ENCODE measurements at places on chromosomes 6 and 20.
A peak's percentile ranks its signal among the peaks of the same experiment; 100 is the strongest.

GRCh38 chr20:46282669-46283068 is 25.6 kb downstream of the CDH22 start:
- no peak for DNase-seq

GRCh38 chr20:13180986-13181889 is 39.8 kb upstream of the ISM1 start:
- no peak for DNase-seq

DNA sequence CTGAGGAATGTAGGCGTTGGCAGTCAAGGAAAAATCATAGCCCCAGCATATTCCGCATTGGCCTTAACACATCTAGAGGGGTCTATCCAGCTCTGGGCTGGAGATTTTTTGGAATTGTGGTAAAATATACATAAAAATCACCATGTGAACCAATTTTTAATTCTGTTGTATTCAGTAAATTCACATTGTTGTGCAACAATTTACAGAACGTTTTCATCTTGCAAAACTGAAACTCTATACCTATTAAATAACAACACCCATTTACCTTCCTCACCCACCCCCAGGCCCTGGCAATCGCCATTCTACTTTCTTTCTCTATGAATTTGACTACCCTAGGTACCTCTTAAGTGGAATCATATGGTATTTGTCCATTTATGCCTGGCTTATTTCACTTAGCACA is 6.8 kb upstream of the JAG1 start:
- no peak for DNase-seq

DNA sequence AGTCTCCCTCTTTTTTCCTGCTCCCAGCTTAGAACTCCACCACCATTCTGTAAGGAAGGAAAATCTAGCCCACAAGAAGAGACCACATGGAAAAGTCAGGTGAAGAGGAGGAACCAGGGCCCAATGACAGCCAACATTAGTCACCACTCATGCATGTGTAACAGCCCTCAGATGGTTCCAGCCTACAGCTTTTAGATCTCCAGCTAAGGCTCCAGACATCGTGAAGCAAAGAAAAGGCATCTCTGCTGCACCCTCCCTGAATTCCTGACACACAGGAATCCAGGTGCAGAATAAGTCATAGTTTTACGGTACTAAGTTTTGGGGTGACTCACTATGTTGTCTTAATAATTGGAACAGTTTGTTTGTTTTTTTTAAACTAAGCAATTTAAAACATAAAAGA is 25.5 kb downstream of the DCDC2 start:
- peak; percentile 94 for DNase-seq

DNA sequence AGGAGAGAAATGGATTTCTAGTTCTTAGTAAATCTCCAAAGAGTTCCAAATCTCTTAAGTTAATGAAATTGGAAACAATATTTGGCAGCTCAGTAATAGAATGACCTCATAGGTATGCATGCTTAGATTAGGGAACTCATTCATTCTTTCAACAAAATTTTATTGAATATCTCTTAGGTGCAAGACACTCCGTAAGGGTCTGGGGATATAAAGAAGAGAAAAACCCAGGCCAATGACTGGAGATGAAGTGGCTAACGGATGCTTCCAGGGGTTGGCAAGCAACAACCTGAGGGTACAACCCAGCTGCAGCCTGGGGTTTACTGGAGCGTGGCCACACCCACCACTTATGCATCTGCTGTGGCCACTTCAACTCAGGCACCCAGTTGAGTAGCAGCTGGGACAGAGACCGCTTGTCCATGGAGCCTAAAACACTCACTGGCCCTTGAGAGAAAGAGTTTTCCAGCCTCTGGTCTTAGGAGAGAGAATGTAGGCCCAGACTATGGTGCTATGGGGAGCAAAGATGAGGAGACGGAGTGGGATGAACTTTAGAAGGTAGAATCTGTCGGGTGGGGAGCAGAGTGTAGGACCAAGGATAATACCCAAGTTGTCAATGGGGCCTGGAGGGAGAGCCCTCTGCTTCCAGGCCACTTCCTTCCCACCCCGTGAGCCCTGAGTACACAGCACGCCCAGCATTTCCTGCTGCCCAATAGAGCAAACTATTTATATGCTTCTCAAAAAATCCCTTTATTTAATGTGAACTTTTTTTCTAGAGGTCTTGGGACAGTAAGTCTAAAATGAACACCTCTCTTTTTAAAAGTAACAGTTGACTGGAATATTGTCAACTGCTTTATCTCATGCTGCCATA is 46.8 kb upstream of the PXDC1 start:
- peak; percentile 17 for DNase-seq

GRCh38 chr20:35598899-35599775 is 16.5 kb upstream of the SPAG4 start:
- no peak for DNase-seq

DNA sequence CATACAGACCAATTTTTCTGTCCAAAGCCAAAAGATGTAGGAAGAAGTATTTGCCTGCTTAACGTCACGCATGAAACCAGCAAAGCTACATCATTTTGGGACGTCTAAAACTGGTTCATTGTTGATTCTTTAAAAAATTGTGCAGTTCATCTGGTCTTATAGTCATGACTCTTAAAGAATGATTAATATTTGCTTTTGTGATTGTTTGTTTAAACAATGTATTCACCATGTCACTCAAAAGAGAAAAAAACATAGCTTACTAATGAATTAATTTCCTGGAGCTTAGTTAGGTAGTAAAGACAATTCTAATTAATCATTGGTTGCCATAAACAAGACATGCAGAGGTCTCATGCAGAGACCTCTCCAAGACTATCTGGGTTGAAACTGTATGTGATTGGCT is 157.3 kb downstream of the RPS12 start:
- no peak for DNase-seq

DNA sequence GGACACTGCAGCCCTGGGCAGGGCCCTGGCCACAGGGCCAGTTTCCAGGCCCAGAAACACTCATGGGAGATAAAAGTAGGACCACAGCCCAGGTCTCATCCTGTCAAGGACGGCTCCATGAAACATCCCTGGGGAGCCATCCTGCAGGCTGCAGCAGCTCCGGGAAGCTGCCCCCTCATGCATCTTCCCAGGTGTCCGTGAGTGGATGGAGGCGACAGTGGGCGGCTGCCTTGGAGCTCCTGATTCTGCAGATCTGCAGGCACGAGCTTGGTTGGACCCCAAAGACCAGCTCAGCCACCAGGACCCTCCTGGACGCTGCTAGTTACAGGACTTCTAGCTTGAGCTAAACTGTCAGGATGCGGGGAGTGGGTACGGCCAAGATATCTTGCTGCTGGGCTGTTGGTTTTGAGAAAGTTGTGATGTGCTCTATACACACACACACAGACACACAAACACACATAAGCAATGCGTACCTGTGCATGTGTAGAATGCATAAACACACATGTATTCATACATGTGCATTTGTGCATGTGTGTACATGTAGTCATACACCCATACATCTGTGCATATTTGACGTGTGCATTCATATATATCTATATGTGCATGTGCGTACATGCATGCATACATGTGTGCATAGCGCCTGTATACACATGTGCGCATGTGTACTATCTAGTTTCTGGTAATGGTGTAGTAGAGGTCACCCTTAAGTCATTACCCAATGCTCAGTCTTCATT is 297.8 kb downstream of the TAF4 start:
- no peak for DNase-seq

- DNase-seq = no peak
These were observed 129.5 kb upstream of the SSTR4 start for GRCh38 chr20:22905658-22906057.

DNA sequence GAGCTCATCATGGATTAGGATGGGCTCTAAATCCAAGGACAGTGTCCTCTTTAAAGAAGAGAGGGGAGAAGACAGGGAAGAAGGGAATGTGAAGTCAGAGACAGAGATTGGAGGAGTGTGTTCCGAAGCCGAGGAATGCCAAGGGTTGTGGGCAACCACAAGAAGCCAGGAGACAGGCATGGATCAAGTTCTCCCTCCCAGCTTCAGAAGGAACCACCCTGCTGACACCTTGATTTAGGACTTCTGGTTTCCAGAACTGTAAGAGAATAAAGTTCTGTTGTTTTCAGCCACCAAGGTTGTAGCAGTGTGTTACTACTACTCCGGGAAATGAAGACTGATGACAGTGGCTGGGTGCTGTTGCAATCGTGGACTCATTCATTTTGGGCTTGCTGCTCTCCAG is 120.1 kb downstream of the RPS12 start:
- DNase-seq = no peak

DNA sequence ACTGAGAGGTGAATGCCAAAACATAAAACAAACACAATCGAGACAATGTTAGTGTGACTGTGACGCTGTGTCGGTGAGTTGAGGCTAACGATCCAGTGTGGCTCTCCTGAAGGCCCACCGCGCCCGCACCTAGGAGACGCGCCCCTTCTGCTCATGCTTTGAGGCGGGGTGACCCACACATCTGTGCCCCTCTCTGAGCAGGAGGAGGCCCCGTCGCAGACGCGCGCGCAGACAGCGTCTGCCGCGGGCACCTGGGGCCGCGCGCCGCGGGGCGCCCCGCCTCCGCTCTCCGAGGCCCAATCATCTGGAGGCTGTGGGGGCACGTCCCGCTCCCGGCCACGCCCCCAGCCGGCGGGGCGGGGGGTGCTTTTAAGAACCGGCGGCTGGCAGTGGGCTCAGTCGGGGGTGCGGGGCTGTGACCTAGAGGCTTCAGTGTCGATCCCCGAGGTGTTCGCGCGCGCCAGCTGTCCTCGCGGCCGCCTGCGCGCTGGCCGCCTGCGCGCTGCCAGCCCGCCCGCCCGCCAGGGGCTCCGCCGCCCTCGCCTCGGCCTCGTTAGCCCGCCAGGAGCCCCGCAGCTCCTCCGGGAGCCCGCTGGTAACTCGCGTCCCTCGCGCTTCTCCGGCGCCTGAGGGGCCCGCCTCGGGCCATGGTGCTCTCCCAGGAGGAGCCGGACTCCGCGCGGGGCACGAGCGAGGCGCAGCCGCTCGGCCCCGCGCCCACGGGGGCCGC is at the start of gene SLC16A10:
TSS of gene SLC16A10 (plus strand) at position 398 of the 730 bp plus-strand sequence. CDS start at position 648, 250 bp downstream.
- DNase-seq = no peak

GRCh38 chr20:64131406-64131805 is 24.0 kb upstream of the NPBWR2 start:
- no peak for DNase-seq

GRCh38 chr6:144310765-144311164 is 25.6 kb downstream of the UTRN start:
- no peak for DNase-seq

DNA sequence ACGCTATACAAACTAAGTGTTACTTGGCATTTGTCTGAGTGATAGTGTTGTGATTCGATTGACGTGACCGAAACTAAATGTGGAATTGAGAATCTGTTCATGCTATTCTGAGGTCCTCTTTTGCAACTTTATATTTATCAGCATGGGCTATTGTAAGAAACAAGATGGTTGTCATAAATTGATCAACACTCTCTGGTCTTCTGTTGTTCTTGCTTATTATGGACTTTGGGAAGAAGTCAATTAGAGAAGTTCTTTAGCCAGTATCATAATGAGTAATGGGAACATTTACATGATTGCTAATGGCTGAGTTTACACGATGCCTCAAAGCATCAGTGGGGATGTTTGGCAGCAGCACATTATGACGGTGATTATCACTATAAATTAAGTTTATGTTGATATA is 195.0 kb downstream of the CD83 start:
- DNase-seq = no peak

GRCh38 chr6:4020822-4021132 is 58.2 kb downstream of the FAM217A start:
- DNase-seq = no peak

- no peak for DNase-seq
These were observed 71.7 kb downstream of the GRM4 start for GRCh38 chr6:34074064-34074742.

GRCh38 chr6:44226368-44227147 is 3.2 kb downstream of the SLC29A1 start:
- DNase-seq = no peak

DNA sequence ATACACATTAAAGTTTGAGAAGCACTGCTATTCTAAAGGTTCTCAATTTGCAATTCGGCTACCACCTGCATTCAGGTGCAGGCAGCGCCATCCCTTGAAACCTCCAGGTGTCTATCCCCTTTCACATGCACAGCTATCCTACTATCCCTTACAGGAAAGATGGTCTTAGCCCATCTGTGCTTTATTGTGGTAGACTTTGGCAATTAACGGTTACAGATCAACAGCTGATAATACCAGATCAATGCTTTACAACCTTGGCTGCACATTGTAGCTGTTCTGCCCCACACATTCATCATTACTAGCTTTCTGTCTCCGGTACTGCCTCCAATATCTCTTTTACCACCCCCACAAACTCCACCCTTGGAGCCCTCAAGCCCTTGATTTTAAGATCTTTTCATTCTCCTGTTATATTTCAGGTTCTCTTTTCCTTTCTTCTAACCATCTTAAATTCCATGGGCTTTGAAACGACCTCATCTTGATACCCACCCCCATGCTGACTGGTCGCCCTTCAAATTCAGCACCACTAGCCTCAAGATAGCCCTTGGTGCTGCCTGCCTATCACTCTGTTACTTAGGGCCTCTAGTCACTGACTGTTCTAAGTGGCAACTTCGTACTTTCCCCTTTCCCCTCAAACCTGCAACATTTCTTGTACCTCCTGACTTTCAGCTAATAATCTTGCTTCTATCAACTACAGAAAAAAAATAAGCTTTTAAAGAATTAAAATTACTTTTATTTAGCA is 50.8 kb downstream of the SPTLC3 start:
- DNase-seq = no peak

GRCh38 chr6:33057222-33058150 is 16.0 kb downstream of the HLA-DPA1 start:
- no peak for DNase-seq

GRCh38 chr20:31853481-31853880 is 8.1 kb upstream of the FOXS1 start:
- DNase-seq = no peak

DNA sequence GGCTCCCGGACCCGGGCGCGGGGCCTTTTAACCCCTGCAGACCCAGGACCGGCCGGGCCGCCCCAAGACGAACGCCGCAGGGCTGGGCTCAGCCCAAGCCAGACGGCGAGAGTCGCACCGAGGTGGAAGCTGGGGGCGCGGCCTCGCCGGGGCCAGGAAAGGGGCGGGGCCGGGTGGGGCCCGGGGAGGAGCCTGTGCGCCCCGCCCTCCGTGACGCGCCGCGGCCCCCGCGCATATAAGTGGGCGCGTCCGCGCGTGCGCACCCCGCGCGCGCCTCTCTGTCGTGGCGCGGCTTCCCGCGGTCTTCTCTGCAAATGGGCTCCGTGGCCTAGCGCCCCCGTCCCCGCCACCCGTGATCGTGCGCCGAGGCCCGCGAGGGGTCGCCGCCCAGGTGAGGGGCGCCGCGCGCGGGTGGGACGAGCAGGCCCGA is at the start of gene PPDPF:
TSS of gene PPDPF (plus strand) at position 262 of the 430 bp plus-strand sequence. CDS start 544 bp downstream, outside the sequence.
- DNase-seq = peak; percentile 41

DNA sequence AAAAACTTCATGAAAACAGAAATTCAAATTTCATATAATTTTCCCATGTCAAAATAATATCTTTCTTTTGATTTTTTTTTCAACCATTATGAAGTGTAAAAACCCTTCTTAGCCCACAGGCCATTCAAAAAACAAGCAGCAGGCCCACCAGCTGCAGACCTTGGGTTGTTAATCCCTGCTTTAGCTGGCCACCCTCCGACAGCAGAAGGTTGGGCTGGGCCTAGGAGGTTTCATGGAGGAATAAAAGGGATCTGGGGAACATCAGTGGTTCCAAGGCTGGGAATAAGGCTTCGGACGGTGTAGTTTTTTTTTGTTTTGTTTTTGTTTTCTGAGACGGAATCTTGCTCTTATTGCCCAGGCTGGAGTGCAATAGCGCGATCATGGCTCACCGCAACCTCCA is 3.6 kb upstream of the HSP90AB1 start:
- DNase-seq = no peak

- no peak for DNase-seq
These were observed 19.7 kb downstream of the PPIL6 start for GRCh38 chr6:109420751-109421150.
